ENCODE measurements at places on chromosomes 3 and 15.

- peak; percentile 82 for DNase-seq
Observed at GRCh38 chr3:151305060-151305774, 11.4 kb downstream of the GPR87 start.

- DNase-seq, result no peak
Observed at GRCh38 chr3:21310891-21311290, 440.1 kb downstream of the ZNF385D start.

GRCh38 chr15:55183679-55184078, 13.1 kb downstream of the RSL24D1 start:
- no peak for DNase-seq

GRCh38 chr3:178465260-178466180, 70.7 kb upstream of the KCNMB2 start:
- no peak for DNase-seq

GRCh38 chr15:25863111-25863967, at the start of gene ATP10A:
Gene ATP10A (minus strand): TSS chr15:25863327. CDS start chr15:25863096, 231 bp downstream.
- DNase-seq, result no peak

- DNase-seq, result no peak
Observed at GRCh38 chr3:1532935-1533606, 440.2 kb downstream of the CNTN6 start.

DNA sequence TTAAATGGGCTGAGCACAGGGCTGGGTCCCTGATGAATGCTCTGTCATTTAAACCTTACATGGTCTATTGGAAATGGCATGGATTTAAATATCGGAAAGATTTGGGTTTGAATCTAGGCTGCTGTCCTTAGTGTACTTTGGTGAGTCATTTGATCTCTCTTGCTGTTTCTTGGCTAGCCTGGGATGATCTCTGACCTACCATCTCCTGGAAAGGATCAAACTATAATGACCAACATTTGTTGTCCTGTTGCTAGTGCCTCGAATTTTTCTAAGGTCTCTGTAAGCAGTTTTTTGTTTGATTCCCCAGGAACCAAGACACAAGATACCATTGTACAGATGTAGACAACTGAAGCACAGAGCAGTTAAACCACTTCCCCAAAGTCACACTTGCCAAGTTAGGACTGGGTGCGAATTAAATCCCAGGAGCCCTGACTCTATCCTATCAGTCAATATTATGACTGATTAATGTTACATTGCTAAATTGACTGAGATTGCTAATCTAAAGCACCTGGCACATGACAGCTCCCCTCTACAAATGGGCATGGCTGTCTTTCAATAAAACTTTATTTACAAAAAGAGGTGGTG, 244.9 kb upstream of the MCTP2 start:
- DNase-seq, result no peak

GRCh38 chr15:101580431-101580830, 71.8 kb downstream of the TM2D3 start:
- no peak for DNase-seq

DNA sequence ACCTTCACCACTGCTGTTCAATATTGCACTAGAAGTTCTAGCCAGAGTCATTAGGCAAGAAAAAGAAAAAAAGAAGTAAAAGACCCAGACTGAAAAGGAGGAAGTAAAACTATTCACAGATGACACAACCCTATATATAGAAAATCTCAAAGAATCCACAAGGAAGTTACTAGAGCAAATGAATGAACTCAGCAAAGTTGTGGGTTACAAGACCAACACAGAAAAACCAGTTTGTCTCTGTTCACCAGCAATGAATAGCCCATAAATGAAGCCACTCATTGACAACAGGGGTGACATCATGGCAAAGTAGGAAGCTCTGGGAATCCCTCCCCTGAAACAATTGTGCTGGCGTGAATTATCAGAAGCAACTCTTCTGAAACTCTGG, 4.6 kb downstream of the CFAP100 start:
- DNase-seq, result no peak

- no peak for DNase-seq
Observed at GRCh38 chr15:93801206-93801605, 430.2 kb upstream of the MCTP2 start.

Measured in A549 (cell line).